ENCODE measurements at places on chromosomes 3 and 15. TPM values are rescaled to one million over a fixed set of nuclear protein-coding genes. Genes with fewer than 3 reads are reported as not detected.

GRCh38 chr3:125683067-125683829 lies 88.0 kb upstream of the OSBPL11 start:
- DNase-seq: no peak

The UMPS gene
- 100 TPM for total RNA-seq

GRCh38 chr3:27642796-27643195 lies 79.3 kb downstream of the EOMES start:
- no peak for DNase-seq

GRCh38 chr15:44023176-44023575 lies 171.9 kb downstream of the FRMD5 start:
- no peak for DNase-seq

DNA sequence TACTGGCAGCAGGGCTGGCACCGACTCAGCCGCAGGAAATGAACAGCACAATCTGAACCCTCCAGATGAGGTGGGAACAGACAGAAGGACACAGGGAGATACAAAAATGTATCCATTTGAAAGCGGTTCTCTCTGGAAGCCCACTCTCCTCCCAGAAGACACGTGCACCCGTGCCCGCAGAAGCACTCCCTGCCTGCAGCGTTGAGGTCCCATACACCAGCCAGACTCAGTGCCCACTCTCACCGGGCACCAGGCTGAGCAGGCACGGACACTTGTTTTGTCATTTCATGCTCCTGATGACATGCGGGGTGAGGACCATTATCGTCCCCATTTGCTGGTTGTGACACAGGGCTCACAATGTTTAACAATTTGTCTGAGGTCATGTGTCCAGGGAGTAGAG lies 297.4 kb upstream of the TLE3 start:
- DNase-seq: no peak

The B3GNT5 gene
- total RNA-seq: 25.3 TPM

GRCh38 chr3:5504135-5504534 lies 316.6 kb downstream of the EDEM1 start:
- no peak for DNase-seq

The CNTN6 gene
- total RNA-seq: 0.28 TPM

DNA sequence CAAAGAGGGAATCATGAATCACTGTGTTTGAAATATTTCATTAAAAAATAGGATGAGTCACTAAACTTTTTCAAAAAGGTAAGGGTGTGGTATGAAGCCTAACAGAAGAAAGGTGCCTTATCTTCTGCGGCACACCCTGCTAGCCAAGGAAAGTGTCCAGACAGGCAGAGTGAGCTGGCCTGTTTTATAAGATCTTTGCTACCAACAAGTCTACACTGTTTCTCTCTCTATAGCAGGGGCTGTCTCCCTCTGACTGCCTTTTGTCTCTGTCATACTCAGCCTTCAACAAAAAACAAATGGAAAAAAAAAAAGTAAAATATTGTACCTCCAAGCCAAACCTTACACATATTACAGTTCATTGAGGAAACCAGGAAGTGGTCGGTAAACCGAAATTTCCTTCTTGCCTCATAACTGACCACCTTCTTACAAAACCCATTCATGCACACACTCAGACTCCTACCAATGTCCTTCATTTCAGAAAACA lies 9.1 kb downstream of the ZDHHC3 start:
- DNase-seq: no peak

DNA sequence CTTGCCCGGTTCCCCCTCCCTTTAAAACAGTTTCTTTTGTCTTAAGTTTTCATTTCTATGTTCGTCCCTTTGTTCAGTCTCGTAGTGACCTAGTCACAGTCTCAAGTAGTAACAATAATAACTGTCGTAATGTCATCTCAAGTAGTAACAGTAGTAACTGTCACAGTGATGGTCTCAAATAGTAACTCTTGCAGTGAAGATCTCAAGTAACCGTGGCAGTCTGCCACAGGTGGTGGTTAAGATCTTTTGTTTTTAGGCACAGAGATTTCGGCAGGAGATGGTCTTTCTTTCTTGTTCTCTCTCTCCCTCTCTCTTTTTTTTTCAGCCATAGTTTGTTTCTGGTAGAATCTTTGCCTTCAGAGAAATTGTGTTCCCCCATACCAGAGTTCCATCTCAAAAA lies 656.0 kb upstream of the SGO1 start:
- DNase-seq: no peak

The P3H2 gene
- 19.6 TPM for total RNA-seq

The ENTPD3 gene
- total RNA-seq: 0.54 TPM

DNA sequence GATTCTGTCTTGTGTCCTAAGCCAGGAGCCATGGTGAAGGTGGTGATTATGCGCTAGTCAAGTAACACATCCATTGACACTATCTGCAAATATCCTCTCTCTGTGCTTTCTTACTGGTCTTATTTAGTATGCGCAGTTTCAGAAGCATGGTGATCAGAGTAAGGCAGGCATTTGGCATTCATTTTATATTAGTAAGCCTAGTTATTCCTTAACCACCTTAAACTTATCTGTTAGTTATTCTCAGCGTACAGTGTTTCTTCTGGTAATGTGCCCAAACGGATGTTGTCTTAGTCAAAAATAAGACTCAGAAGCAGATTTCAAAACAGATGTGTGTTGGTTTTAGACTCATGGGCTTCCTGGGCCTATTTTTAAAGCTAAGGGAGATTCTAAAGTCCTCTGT lies 329.2 kb downstream of the GRM7 start:
- no peak for DNase-seq

GRCh38 chr3:183393625-183394024 lies 34.8 kb downstream of the MCF2L2 start:
- no peak for DNase-seq

DNA sequence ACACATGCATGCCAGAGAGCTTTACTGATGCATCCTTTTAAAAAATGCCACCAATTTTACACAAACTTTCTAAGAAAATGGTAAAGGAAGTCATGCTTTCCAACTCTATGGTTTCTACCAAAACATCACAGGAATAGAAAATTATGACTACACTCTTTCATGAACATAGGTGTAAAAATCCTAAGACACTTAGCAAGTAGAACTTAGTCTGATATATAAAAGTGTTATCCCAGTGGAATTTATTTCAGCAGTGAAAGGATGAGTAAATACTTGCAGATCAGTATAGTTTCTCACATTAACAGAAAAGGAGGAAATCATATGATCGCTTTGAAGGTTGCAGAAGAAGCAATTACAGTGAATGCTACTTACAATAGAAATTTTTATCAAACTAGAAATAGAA lies 43.4 kb downstream of the MCTP2 start:
- no peak for DNase-seq

DNA sequence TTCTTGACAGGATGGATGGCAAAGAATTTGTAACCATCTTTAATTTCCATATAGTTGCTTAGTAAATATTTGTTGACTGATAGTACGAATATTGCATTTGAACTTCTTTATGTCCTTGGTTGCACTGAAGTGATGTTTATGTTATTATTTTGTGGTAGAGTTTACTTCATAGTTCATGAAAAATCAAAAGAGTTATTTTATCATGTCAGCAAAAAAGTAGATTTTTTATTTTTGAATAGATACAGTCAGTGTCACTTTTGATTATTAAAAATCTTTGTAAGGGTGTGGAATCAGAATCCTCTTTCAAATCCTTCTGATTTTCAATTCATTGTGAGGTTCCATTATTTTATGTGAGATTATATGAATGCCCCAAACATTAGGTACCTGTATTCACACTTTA lies 35.0 kb downstream of the FILIP1L start:
- DNase-seq: no peak

DNA sequence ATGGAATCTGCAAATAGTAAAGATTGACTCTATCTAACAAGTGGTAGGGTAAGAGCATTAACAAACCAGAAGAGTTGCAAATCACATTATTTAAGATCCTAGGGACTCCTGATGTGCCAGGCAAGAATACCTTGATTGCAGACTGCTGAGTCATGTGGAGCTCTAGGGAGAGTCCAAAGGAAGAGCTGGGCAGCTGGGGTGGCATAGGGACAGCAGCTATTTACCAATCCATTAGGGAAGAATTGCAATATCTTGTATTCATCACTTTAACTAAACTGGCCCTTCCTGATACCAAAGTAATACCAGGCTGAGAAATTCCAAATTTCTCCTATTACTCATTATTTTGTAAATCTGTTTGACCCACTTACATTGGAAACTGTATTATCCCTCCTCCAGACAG lies 52.2 kb upstream of the ACP3 start:
- DNase-seq: no peak

The FAIM gene
- total RNA-seq: 16.1 TPM

- DNase-seq: no peak
These were observed 200.1 kb downstream of the GABRB3 start for GRCh38 chr15:26572602-26573350.

GRCh38 chr3:82607391-82607790 lies 845.9 kb upstream of the GBE1 start:
- DNase-seq: no peak

DNA sequence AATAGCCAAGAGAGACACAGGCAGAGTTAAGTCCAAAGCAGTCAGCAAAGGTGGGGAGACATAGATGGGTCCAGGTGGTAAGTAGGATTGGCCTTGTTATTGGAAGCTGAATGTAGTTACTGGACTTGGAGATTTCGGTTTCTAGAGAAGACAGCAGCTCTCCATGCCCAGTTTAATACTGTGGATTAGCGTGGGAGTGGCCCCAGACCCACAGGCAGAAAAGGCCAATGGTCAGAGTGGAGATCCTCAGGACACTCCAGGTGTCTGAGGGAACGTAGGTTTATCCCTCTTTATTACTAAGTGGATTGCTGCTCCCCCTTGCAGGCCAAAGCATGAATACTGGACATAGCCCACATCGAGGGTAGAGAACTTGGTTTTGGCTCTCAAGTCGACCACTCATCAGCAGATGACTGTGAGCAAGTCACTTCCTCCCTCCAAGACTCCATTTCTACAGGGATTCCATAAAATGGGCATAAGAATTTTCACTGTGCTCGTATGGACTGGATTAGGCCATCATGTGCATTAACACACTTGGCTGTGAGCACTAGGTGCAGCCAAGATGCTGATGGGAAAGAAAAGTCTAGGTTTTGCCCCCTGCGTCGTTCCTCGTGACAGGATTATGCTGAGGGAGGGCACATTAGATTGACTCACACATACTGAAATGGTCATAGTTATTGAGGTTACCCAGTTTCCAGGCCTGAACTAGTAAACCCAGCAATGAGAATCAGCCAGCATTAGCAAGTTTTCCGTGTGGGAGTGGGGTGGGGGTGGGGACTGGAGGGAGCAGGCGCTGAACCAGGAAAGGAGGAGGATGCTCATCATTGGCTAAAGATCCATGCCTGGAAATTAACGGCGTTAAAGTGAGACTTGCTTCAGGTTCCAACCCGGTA lies 225.2 kb upstream of the TPRG1 start:
- no peak for DNase-seq

DNA sequence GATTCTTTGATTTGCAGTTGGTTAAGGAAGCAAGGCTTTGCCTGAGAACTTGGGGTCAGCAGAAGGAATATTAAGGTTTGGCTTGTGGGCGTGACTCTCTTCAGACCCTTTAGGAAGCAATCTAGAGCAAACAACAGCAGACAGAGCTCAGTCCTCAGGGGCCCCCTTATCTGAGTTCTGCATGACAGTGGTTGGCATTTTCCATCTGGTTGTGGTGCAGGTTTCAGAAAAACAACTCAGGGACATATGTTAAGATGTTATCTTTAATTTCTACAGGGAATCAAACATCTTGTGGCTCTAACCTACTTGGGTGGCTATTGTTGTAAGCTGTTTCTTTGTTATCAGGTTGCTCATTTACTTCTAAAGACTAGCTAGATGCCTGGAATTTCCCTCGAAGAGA lies 141.4 kb downstream of the VPS8 start:
- DNase-seq: no peak

DNA sequence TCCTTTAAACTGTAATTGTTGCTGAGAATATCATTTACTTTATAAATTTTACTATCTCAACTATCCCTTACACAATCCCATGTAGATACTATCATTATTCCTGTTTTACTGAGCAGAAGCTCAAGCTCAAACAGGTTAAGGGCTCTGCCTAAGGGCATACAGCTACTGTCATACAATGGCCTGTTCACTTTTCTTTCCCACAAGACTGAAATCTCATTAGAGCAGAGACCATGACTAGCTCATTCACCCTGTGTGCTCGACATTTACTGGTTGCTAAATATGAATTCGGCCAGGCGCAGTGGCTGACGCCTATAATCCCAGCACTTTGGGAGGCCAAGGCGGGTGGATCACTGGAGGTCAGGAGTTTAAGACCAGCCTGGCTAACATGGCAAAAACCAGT lies 1.6 kb upstream of the MESP2 start:
- DNase-seq: no peak

GRCh38 chr3:124263168-124263567 lies 271.2 kb upstream of the ROPN1 start:
- peak; percentile 17 for DNase-seq

DNA sequence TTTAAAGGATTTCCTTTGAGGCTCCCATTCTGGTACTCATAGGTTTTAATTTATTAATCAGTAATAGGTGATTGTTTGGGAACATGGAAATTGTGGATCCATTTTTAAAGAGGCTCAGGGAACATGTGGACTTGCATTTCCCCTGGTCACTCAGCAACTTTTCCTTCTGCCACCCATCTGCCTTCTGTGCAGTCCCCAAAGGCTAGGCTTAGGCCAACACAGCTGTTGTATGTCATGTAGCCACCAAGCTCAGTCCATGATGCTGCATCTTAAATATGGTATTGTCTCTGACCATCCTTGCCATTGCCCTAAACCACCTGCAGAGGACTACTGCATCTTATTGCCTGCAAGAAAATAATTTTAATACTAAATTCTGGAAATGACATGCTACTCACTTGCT lies 416.7 kb upstream of the SEMA6D start:
- no peak for DNase-seq

The SEMA3G gene
- total RNA-seq: not detected

- no peak for DNase-seq
These were observed 124.8 kb upstream of the TNIK start for GRCh38 chr3:171585039-171585438.

Data from A673 (cell line).